ENCODE measurements at places on chromosomes 11 and 22. TPM values are rescaled to one million over a fixed set of nuclear protein-coding genes. Genes with fewer than 3 reads are reported as not detected.

The MS4A14 gene
- 0.62 TPM for total RNA-seq

The EMID1 gene
- total RNA-seq, result 1.6 TPM

GRCh38 chr22:30358541-30358940 lies 1.7 kb downstream of the CCDC157 start:
- DNase-seq, result no peak

DNA sequence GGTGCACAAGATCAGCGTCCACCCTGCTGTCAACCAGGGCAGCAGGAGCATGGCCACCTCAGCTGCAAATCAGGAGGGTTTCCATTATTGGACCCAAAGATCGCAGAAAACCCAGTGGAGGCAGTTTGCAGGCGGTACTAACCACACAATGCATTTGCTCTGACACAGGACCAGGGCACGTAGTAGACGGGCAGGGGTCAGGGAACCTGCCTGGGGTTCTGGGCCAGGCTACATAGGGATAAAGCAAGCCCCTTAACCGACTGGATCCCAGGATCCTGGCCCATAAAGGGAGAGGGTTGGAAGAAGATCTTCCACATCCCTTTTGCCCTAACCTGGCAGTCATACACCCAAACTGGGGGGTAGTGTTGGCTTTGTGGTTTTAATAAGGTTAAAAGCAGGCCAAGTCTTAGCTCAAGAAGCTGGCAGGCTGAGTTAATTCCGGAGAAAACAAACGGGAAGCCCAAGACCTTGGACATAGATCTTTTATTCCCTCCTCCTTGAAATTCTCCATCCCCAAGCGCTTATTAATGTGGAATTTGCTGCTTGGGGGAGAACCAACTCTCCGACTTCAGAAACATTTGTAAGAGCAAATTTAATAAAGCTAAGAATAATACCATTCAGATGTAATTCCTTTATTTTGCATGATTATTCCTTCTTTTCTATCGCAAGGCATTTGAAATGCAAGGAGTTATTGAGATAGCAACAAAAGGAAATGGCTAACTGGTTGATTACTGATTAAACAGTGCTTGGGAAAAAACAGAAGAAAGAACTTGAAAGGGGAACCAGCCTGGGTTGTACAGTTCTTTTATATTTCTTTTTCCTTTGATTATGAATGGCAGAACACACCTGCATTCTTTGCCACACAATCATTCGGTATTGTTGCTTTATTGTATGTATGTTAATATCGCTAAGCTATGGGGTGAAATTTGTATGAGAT lies 6.3 kb upstream of the ARHGAP8 start:
- DNase-seq, result peak; percentile 17

DNA sequence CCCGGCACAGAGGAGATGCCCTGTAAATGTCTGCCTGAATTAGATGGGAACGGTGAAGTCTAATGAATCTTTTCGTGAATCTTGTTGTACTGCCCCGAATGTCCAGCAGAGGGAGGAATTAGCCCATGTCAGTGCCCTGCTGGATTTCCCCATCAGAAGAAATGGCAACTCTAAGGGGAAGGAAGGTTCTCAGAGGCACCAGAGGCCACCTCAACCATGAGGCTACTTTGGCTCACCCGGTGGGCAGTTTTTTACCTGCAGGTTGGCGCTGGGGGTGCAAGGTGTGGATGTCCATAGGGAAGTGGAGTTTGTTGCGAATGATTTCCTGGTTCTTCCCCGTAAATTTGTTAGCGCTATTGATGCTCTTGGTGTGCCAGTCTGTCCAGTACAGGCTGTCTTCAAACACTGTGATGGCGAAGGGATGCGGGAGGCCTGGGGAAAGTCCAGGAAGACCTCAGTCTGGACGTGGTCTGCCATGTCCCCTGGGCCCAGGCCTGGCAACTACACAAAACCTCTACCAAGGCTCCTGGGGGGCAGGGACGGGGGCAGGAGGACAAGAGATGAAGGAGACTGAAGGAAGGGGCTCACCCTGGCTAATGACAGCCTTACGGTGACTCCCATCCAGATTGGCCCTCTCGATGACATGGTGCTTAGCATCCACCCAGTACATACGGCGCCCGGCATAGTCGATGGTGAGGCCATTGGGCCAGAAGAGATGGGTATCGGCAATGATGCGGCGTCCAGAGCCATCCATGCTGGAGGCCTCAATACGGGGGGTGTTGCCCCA lies 28.5 kb downstream of the LRP4 start:
- DNase-seq, result peak; percentile 71

- no peak for DNase-seq
Measured at GRCh38 chr11:8167796-8168195, 1.0 kb downstream of the RIC3 start.

- DNase-seq, result no peak
Measured at GRCh38 chr11:120391292-120391691, 55.1 kb downstream of the ARHGEF12 start.

- no peak for DNase-seq
Measured at GRCh38 chr11:76152741-76153570, 53.3 kb downstream of the WNT11 start.

DNA sequence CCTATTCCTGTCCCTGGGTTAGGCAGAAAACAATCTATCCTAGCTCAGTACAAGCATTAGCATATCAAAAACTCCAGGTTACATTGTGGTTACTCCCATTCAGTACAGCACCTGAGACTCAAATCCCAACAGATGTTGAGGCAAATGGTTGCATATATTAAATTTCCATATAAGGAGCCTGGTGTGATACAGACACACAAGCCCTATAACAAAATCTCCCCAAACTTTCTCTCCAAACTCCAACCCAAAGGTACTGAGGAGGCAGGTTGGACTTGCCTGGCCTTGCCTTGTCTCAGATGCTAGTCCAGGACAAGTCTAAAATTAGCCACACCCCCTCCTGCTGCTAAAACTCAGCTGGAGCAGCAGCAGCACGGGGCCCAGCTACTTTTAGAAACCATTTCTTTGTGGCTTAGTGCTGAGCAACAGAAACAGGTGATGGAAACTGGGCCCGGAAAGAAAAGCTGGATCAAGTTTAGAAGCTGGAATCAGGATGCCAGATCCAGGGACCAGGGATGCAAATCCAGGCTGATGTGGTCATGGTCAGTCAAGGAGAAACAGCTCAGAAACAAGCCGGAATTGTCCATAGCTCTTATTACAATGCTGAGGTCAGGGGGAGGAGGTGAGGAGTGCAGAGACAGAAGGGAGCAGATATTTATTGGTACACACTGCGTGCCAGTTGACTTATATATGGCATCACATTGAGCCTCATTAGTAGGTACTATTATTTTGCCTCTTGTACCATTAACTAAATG lies 73.7 kb upstream of the AMOTL1 start:
- no peak for DNase-seq

DNA sequence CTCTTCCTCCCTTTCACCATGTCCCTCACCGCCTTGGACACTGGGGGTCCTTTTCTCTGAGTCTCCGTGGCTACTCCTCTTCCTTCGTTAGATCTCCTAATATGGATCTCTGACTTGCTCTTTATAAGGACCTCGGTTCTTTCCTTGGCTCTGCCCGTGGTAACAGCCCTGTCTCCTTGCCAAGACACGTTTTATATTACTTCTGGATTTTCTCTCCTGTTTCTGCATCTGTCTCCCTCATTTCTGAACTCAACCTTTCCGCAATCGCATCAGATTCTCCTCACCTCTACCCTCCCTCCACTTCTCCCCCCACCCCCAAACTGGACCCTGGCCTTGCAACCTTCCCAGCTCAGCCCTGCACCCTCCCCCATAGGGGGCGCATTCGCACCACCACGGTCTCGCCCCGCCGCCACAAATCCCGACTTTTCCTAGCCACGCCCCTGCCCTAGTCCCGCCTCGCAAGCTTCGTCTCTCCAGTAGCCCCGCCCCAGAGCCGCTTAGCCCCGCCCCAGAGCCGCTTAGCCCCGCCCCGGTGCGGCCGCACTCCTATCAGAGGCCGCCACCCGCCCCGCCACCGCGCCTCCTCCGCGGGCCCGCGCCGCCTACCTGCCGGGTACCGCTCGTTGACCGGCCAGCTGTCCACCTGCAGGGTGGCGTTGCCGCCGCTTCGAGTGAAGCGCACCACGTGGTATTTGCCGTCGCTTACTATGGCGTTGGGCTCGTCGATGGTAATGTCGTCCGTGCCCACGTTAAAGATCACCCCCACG lies 39.0 kb downstream of the SLC22A12 start:
- peak; percentile 74 for DNase-seq

DNA sequence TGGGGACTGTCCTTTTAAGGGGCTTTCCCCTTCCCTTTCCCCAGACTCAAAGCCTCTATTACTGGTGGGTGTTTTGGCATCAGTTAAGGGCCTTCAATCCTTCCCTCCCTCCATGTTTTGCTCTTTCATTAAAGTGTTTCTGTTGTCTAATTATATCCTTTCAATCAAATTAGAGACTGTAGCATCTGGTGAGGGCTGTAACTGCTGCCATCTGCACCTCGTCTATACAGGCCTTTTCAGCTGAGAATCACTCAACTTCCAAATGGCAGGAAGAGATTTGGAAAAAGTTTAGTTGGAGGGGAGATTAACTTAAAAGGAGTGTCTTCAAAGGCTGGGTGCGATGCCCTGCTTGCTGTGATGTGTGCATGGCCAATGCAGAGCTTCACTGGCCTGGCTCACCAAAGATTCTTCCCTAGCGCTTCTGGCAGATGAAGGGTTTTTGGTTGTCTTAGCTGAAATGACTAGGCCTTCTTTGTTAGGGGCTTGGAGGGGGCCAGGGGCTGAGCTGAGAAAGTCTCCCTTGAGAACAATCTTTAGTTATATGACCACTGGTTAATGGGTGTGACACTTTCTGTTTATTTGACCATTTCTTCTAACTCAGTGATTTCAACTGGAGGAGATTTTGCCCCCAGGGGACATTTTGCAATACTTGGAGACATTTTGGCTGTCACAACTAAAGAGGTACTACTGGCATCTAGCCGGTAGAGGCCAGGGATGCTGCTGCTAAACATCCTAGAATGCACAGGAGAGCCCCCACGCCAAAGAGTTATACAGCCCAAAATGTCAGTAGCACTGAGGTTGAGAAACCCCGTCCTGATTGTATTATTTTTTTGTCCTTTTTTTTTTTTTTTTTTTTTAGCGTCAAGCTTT lies 7.5 kb downstream of the KREMEN1 start:
- DNase-seq, result peak; percentile 58

GRCh38 chr22:34036931-34037330 lies 116.7 kb upstream of the LARGE1 start:
- no peak for DNase-seq

DNA sequence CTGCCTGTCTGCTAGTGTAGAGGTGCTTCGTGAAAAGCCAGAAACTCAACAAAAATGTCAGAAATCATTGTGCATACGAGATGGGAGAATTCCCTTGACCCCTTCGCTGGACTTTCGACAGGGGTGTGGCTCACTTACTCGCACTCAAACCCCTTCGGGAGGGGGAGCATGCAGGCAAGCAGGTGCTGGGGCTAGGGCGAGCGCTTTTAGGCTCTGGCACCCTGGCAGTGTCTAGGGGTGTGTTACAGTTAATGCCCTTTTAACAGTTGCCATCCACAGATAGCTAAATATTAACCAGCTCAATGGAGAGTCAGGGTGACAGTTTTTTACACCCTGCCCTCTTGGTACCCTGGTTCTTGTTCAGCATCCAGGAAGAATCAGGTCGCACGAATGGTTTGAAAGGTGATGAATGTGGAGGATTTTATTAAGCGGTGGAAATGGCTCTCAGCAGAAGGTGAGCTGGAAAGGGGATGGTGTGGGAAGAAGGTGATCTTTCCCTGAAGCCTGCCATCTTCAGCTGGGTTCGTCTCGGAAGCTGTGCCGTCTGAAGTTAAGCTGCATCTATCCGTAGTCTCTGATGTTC lies 59.6 kb upstream of the SHANK2 start:
- DNase-seq, result no peak

DNA sequence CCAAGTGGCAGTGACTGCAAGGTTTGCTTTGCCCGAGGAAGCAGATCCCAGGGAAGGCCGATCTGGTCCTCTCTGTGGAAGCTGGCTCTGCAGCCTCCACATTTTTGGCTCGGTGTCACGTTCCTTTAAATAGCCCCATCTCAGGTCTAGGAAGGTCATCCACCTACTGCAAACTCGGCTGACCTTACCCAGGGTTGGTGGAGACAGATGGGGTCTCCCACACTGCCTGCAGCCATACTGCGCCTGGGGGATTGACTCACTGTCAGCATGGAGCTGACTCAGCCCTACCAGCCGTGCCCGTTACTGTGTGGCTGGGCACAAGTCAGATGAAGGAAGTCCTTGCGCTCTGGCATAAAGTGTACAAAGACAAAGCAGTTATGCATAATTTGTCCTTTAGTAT lies 16.9 kb downstream of the CDPF1 start:
- DNase-seq, result peak; percentile 56

All from right cardiac atrium (tissue), 5 donors.